ENCODE measurements at places on chromosomes 6 and 20.

GRCh38 chr20:821731-822065 is 11.8 kb upstream of the FAM110A start:
- DNase-seq = no peak

GRCh38 chr6:125818772-125819260 is 28.1 kb downstream of the NCOA7 start:
- DNase-seq = no peak

DNA sequence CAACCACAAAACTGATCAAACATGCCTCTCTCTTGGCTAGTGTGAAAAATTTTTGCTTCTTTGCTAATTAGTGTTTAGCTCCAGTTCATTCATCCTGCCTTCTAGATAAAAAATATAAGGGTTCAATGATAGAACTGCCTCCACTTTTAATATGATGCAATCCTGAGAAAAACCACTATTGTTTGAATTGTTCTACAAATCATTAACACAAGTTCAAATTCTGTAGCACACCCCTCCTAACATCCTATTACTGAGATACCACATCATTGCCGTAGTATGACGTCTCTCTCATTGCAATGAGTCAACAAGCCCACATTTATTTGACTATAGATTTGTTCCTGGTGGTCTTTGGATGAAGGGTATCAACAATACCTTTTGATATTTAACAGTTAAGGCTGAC is 365.8 kb upstream of the OPRM1 start:
- DNase-seq = no peak

- no peak for DNase-seq
These were observed 968 bp downstream of the PHF3 start for GRCh38 chr6:63636518-63637021.

GRCh38 chr6:23547851-23548250 is 578.2 kb upstream of the NRSN1 start:
- DNase-seq = no peak

- DNase-seq = no peak
These were observed 57.0 kb downstream of the PRR18 start for GRCh38 chr6:166251211-166251610.

DNA sequence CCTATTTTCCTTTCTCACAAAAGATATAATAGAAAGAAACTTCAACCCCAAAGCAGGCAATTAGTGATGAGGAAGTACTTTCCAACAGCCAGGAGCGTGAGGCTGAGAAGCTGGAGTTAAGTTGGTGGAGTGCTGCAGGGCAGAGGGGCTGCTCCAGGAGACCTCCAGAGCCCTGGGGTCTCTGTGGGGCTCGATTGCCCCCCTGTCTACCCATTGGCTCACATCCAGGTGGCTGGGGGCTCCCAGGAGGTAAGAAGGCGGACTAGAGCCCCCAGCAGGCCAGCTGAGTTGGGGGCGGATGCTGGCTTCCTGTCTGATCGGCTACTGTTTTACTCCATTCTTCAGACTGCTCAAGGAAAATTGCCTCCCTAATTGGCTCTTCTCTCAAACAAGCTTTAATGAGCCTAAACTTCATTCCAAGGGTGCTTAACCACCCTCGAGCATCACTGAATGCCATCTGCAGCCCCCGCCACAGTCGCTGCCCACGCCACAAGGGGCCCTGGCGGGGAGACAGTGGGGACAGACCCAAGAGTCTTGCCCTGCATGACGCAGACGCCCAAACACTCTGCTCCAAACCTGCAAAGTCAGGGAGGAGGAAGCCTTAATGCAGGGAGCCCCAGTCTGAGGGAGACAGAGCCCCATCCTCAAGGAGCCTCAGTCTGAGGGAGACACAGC is 78.6 kb downstream of the MDGA1 start:
- DNase-seq = no peak

- no peak for DNase-seq
These were observed 21.0 kb downstream of the BPIFB1 start for GRCh38 chr20:33304046-33304445.

Data from fibroblast of skin of left biceps (primary cell).